ENCODE measurements at places on chromosomes 16 and 17.

DNA sequence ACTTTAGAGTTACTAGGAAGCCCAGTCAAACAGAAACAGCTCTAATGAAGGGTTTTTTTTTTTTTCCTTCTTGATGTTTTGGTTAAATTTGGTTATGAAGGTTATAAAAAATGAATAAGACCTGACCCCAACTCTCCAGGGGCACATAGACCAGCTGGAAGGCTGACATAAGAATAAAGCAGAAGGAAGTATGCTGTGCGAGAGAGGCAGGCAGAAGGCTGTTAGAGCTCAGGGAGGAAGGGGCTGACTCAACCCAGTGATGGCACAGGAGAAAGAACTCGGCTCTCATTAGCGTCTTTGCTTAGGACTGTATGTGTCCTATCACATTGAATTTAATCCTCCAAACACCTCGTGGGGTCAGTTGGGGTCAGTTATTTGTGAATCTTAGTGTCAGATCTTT, 474.6 kb downstream of the PMP22 start:
- no peak for DNase-seq

DNA sequence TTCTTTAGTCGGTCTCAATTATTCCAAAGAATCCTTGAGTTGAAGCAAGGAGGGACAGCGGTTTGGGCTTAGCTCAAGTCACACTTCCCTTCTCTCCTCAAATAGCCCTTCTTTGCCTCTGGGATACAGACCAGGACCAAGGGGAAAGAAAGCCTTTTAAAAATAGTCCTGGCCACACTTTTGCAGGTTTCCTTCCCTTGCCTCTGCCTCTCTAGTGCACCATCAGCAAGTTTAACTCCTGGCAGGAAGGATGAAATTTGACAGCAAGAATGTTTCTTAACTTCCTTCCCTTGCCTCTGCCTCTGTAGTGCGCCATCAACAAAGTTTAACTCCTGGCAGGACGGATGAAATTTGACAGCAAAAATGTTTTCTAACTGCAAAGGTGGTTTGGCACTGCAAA, 7.2 kb upstream of the G6PC1 start:
- DNase-seq = no peak

- no peak for DNase-seq
Measured at GRCh38 chr16:24776501-24777220, 47.2 kb downstream of the TNRC6A start.

- DNase-seq = no peak
Measured at GRCh38 chr17:59327121-59327980, 4.1 kb upstream of the YPEL2 start.

DNA sequence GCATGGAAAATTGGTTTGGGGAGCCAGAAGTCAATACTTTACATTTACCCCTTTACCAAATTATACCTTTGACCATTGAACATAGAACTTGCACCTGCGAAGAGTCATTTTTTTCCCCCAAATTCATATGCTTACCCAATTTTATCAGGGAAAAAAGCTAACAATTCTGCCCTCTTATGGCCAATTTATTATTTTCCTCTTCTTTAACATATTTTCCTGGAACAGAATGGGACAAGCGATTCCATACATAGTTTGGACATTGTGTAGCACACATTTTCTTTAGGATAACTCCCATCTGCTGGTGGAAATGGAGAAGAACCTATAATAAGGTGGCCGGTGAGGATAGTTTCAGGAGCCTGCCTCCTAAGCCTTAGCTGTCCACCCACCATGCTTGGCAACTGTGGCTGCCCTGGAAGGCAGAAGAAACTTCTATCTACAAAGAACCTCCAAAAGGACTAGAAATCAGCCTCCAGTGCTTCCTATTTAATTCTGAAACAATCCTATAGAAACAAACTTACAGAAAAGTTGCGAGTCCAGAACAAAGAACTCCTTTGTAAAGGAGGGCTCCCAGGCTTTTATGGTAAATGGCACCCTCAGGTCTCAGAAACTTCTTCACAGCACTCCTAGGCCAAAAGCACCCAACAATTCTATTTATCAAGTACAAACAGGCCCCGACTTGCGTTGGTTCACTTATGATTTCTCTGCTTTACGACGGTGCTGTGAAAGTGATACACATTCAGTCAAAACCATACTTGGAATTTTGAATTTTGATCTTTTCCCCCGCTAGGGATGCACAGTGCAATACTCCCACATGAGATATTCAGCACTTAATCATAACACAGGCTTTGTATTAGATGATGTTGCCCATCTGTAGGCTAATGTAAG, 64.1 kb upstream of the CACNG4 start:
- DNase-seq = no peak

- no peak for DNase-seq
Measured at GRCh38 chr17:73189417-73190099, 3.3 kb upstream of the COG1 start.

DNA sequence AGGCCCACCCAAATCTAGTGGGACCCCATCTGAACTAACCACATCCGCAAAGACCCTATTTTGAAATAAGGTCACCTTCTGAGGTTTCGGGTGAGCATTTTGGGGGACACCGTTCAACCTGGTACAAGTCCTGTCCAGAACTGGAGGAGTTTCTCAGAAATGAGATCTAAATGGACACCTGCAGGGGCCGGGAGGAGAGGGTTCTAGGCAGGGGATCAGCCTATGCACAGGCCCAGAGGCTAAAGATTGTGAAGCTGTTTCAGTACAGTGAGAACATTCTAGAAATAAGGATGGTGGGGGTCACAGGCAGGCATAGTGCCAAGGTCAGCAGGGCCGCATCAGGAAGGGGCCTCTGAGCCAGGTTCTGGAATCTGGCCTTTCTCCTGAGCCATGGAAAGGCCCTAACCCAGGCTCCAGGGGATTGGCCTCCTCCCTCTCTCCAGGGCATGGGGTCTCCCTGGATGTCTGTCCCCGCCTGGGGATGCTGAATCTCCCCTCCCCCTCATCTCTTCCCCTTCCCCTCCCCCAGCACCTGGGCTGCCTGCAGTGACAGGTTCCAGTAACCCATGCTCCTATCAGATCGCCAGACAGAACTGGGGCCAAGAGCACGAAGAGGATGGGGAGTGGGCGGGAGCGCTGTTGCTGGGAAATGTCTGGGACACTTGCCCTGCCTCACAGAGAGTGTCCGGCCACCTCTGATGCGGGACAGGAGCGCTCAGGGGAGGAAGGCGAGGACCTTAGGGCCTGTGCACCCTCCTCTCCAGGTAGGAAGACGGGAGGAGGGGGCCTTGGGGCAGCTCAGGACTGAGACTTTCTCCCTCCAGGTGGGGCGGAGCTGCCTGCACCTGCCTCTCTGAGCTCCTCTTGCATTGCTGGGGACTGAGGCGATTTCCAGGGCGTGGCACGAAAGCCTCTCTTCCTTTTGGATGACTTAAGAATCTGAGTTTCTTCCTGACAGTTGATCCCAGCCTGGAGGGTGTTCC, 321.4 kb upstream of the TNRC6C start:
- no peak for DNase-seq

DNA sequence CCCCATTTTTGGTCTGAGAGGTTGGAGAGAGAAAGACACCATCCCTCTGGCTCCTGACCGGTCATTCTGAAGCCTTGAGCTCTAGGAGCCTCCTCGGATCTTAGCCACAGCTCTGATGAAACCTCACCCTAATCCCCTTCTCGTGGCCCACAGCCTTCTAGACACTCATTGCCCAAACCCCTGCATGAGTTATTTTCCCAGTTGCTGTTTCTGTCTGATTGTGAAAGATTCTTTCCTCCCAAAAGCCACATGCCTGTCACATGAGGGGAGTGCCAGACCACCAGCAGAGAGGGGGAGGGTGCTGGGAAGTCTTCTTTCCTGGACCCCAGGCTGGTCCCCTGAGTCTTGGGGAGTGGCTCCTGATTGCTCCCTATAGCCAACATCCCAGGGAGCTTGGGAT, 17.6 kb upstream of the ABR start:
- DNase-seq = no peak

DNA sequence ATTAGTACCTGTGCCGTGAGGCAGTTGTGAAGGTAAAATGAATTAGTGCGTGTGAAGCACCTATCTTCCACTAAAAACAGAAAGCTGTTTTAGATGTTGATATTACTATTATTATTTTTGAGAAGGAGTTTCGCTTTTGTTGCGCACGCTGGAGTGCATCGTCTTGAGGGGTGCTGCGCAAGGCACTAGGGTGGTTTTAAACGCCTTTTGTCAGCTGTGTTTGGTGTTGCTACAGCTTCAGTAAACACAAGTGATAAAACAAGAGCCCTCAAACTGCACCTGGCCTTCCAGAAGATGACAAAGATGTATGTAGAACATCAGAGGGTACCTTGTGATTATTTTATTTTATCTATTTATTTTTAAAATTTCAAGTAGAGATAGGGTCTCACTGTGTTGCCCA, 38.2 kb downstream of the PLCG2 start:
- DNase-seq = no peak

DNA sequence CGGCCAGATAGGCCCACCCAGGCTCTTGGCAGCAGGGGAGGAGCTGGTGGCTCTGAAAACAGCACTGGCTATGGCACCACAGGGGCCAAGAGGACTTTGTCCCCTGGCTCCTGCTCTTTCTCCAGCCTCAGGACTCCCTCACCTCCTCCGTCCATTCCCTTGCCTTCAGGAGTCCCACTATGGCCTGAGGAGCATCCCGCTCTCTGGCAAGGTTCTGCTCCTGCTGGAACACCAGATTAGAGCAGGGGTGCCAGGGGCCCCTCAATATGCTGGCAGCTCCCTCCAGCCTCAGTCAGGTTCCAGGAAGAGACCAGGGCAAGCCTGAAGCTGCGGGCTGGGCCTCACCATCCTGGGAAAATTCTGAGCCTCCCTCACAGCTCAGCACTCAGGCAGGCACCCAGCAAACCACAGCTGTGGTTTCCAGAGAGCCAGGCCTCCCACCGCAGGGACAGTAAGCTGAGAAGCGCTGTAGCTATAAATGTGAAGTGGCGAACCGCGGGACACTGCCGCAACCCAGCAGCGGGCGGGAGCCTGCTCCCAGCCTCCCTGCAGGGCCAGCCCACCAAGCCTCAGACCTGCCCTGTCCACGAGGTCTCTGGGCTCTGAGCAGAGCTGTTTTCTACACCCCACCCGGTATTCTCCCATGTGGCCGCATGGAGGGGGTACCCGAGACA, 25.7 kb downstream of the C17orf100 start:
- no peak for DNase-seq

- no peak for DNase-seq
Measured at GRCh38 chr16:79360267-79360666, 240.3 kb downstream of the MAF start.

DNA sequence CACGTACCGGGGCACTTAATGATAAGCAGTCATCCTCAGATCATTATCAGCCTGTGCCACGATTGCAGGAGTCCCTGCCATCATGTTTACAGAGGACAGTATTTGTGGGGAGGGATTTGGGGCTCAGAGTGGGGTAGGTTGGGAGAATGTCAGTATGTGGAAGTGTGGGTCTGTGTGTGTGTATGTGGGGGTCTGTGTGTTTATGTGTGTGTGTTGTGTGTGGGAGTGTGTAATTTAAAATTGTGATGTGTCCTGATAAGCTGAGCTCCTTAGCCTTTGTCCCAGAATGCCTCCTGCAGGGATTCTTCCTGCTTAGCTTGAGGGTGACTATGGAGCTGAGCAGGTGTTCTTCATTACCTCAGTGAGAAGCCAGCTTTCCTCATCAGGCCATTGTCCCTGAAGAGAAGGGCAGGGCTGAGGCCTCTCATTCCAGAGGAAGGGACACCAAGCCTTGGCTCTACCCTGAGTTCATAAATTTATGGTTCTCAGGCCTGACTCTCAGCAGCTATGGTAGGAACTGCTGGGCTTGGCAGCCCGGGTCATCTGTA, 13.5 kb upstream of the EFCAB13 start:
- no peak for DNase-seq

DNA sequence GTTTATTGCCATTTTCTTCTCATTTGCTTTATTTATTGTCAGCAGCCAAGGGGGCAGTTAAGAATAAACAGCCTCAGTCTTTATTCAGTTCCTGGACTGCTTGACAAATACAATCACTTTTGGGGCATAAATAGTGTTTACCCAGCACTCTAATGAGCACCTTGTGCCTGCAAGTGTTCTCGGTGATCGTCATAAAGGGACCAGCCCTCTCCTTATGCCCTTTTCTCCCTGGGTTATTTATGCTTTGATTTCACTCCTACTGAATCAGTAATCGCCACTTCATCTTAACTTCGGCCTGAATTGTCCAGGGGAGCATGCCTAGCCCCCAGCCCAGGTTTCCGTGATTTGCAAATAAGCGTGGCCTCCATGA, 55.7 kb upstream of the CACNG5 start:
- no peak for DNase-seq

- no peak for DNase-seq
Measured at GRCh38 chr16:11507350-11507749, 79.4 kb downstream of the LITAF start.
